Activated naive CD8-positive, alpha-beta T cell treated with anti-CD3 and anti-CD28 coated beads, Interleukin-2, amount 10 ng/mL, durations not matched to agents 7 days and 5 days (primary cell): ENCODE measurements at places on chromosomes 1 and 21. TPM values are rescaled to one million over a fixed set of nuclear protein-coding genes. Genes with fewer than 3 reads are reported as not detected.

Gene PMF1
- total RNA-seq = 66.2 TPM

Gene PCP4
- total RNA-seq = not detected

Gene FCGR2B
- total RNA-seq = 0.33 TPM

Gene KRTAP10-2
- total RNA-seq = not detected

Gene FMO3
- total RNA-seq = not detected

Gene C21orf58
- 53.9 TPM for total RNA-seq

Gene FCRL3
- 16.0 TPM for total RNA-seq
